CD4-positive, alpha-beta T cell treated with Interleukin-17A for 1 hour (primary cell): ENCODE measurements at places on chromosomes 6 and 20.

DNA sequence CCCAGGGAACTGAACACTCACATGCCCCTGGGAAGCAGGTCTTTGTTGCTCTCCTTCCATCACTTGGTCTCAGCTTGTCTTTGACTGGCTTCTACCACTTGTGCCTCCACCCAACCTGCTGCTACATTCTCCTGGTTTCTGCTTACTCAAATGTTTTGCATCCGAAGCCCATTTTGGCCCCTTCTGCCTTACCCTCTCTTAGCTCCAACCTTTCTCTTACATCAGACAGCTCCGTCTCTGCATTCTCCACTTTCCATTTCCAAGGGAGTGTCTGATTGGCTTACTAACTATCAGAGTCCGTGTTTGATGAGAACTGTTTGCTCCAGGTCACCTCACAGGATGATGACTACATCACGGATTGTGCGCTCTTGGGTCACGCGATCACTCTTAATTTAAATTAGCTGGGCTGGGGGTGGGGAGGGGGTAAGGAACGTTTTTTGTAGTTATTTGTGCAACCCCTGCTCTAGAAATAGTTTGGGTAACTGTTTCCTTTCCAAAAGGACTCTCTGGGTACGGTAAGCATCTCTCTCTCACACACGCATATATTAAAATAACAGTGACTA, 844 bp upstream of the ABRACL start:
- peak; percentile 52 for DNase-seq

DNA sequence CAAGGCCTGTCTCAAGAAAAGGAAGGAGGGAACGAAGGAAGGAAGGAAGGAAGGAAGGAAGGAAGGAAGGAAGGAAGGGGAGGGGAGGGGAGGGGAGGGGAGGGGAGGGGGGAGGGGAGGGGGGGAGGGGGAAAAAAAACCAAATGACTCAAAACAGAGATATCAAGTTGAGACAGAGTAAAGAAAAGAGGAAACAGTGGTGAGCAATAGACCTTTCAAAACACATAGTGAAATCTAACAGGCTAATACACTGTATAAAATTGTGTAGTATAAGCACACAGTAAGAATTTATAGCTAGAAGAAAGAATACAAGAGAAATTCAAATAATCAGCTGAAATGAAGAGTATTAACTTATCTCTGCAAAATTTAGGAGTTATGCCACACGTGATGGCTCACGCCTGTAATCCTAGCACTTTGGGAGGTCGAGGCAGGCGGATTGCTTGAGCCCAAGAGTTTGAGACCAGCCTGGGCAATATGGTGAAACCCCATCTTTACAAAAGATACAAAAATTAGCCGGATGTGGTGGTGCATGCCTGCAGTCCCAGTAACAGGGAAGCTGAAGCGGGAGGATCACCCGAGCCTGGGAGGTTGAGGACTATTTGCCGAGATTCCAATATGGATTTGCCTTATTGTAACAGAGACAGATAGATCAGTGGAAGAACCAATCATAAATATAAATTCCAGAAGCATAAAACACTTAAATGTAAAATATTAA, 123.2 kb downstream of the PRND start:
- DNase-seq = no peak

DNA sequence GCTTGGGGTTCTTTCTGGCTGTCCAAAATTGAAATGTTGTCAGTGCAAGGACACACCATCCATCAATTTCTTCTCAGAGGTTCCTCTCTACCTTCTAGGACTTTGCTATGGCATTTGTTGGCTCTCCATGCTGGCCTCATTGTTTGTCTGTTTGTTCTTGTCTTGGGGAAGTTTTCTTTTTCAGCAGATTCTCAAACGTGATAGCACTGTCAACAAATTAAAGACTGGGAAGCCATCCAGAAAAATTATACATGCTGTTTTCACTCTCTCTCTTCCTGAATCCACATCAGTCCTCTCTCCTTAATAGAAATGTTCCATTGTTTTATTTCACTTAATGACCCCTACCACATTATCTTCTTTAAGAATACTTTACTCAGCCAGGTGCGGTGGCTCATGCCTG, 130.4 kb downstream of the PCSK2 start:
- DNase-seq = no peak

DNA sequence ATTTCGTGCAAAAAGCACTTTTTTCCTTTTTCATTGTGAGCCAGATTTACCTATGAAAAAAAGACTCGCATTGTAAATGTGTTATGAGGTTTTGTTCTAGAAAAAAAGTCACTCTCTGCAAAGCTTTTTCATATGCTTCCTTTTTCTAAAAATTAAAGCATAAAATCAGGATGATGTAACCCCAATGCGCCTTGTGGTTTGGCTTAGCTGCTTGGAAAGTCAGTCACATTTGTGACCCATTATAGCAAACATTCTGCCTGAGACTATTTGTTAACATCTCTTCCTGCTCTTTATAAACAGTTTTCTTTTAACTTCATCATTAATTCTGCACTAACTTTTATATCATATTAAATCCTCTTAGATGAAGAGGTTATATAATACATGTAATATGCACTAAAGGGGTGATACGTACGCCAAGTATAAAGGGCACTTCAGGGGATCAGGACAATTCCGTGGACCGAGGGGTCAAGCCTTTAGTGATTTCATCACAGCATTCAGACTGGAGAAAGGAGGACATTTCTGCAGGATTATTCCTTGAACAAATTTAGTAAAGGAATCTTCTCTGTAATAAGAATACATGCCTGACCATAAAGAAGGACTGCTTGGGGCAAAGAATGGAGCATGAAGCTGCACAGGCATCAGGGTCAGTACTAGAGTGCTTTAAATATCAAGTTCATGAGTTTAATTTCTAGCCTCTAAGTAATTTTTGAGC, 48.1 kb upstream of the SMLR1 start:
- DNase-seq = no peak

- DNase-seq = no peak
Measured at GRCh38 chr6:102115911-102116310, 722.4 kb downstream of the GRIK2 start.

GRCh38 chr6:138844192-138844591, 48.3 kb downstream of the ECT2L start:
- DNase-seq = no peak

DNA sequence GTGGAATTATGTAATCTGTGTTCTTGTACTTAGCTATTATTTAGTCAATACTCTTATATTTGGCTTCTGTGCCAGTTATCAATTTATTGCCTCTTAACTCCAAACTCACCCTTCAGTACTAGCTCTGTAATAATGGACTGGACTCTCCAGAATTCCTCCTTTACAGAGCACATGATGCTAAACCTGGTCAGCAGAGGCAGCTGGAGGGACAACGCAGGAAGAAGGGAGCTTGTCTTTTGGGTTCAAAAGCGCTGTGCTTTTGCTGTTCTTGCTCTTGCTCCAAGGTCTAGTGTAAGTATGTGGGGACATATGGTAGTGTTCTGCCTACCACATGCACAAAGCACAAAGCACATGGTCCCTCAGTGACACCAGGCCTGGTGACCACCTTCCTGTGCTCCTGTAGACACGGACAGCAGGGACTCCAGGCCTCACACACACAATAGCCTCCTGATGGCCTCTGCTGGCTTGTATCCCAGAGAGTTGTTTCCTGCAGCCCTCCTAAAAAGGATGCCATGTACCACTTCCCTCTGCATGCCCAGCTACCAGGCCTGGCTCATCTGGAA, 46.1 kb downstream of the CHD6 start:
- no peak for DNase-seq

- no peak for DNase-seq
Measured at GRCh38 chr20:2130062-2130591, 28.5 kb downstream of the STK35 start.

DNA sequence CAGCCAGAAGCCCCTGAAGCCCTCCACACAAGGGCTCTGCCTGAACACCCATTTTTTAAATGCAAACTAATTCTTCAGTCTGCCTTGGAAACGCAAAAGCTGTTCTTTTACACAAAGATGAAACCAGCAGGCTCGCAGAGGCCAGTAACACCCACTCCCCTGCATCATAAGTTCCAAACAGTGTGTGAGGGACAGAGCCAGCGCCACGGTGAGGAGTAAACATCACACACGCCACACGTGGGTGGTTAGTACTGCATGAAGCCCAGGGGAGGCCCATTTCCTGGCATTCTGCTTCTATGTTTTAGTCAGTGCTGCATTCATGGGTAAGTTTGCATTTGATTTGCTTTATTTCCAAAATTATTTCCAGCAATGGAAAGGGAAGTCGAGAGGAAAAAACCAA, 217.7 kb upstream of the RIN2 start:
- no peak for DNase-seq

DNA sequence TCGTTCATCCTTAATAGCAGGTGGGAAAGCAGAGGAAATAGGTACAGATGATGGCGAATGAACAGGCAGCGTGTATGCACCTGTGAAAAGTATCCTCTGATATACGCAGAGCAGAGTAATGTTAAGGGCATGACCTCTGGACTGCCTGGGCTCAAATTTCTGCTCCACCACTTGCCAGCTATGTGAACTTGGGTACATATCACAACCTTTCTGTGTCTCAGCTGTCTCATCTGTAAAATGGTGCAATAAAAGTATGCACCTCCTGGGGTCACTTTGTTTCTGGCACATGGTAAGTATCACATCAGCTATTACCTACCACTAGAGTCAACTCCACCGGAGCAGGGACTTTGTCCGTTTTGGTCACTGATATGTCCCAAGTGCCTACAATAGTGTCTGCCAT, 2.5 kb downstream of the OCSTAMP start:
- no peak for DNase-seq

- no peak for DNase-seq
Measured at GRCh38 chr20:58007947-58008346, 220.5 kb downstream of the ANKRD60 start.
